ENCODE measurements at places on chromosomes 3 and 15. TPM values are rescaled to one million over a fixed set of nuclear protein-coding genes. Genes with fewer than 3 reads are reported as not detected.

The LSAMP gene
- 47.1 TPM for total RNA-seq

The RAD51 gene
- 1.1 TPM for total RNA-seq

The GOLGA8T gene
- not detected for total RNA-seq

The TMEM207 gene
- total RNA-seq, result not detected

The EFHB gene
- total RNA-seq, result 0.41 TPM

The PATL2 gene
- 0.66 TPM for total RNA-seq

The ANKUB1 gene
- total RNA-seq, result not detected

The PLEKHO2 gene
- 22.1 TPM for total RNA-seq

The GPR160 gene
- total RNA-seq, result 0.16 TPM

The RFTN1 gene
- 26.0 TPM for total RNA-seq

The TMC3 gene
- 0.55 TPM for total RNA-seq

The ARPP21 gene
- 1.5 TPM for total RNA-seq

The INSYN1 gene
- total RNA-seq, result 6.6 TPM

The ACP3 gene
- 1.5 TPM for total RNA-seq

The PEX11A gene
- total RNA-seq, result 11.1 TPM

The MRPL46 gene
- total RNA-seq, result 20.2 TPM

The NR1I2 gene
- 1.1 TPM for total RNA-seq

The DPPA2 gene
- total RNA-seq, result not detected

The KNG1 gene
- total RNA-seq, result not detected

The CYP8B1 gene
- total RNA-seq, result not detected

The TRIM42 gene
- not detected for total RNA-seq

The LRRC31 gene
- total RNA-seq, result not detected

The TMEM212 gene
- not detected for total RNA-seq

The ISG20 gene
- 1.9 TPM for total RNA-seq

The CERS3 gene
- total RNA-seq, result 0.49 TPM

The RLBP1 gene
- total RNA-seq, result 1.8 TPM

The SCN11A gene
- 3.0 TPM for total RNA-seq

The PFKFB4 gene
- 2.1 TPM for total RNA-seq

The GABRA5 gene
- total RNA-seq, result not detected
